ENCODE measurements at places on chromosomes 12 and 14.

- no peak for DNase-seq
Measured at GRCh38 chr14:99673305-99674063, 10.6 kb upstream of the CYP46A1 start.

DNA sequence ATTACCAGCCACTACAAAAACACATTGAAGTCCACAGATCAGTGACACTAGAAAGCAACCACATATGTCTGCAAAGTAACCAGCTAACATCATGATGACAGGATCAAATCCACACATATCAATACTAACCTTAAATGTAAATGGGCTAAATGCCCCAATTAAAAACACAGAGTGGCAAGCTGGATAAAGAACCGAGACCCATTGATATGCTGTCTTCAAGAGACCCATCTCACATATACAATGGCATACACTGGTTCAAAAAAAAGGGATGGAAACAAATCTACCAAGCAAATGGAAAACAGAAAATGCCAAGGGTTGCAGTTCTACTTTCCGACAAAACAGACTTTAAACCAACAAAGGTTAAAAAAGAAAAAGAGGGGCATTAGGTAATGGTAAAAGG lies 307.7 kb downstream of the GPHN start:
- no peak for DNase-seq

GRCh38 chr12:68959891-68960464 lies 27.0 kb upstream of the CPM start:
- DNase-seq = no peak

DNA sequence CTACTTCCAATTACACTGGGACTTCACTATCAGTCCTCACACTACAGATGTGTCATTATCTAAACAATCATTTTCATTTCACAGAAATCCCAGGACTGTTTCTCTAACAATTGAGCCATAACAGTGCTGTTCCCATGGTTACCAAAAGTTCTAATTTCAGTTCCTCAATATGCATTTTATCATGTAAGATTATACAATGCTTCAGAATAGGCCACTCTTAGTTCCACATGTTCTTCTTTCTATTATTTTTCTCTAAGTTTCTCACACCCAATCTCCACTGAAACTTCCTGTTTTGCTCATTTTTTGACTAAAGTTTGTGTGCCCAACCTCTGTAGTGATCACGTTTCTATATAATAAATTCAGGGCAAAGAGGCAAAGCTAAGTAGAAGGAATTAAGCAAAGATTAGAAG lies 185.8 kb downstream of the DUSP6 start:
- DNase-seq = peak; percentile 4

DNA sequence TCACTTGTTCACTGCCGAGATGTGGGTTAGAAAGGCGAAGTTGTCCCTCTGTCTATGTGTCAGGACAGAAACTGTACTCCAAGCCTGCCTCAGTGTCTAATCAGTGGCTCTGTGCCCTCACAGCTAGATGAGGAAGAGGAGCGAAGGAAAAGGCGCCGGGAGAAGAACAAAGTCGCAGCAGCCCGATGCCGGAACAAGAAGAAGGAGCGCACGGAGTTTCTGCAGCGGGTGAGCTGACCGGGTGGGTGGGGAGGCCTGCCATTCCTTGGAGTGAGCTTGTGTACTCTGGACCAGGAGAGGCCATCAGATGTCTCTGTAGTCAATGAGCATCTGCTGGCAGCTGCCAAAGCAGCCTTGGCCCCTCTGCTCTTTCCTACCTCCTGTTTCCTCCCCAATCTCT lies 33.5 kb downstream of the JDP2 start:
- no peak for DNase-seq
